Activated T-cell treated with anti-CD3 and anti-CD28 coated beads, Interleukin-2, amount 50 U/mL, for 24 hours (primary cell): ENCODE measurements at places on chromosomes 11 and 22.

DNA sequence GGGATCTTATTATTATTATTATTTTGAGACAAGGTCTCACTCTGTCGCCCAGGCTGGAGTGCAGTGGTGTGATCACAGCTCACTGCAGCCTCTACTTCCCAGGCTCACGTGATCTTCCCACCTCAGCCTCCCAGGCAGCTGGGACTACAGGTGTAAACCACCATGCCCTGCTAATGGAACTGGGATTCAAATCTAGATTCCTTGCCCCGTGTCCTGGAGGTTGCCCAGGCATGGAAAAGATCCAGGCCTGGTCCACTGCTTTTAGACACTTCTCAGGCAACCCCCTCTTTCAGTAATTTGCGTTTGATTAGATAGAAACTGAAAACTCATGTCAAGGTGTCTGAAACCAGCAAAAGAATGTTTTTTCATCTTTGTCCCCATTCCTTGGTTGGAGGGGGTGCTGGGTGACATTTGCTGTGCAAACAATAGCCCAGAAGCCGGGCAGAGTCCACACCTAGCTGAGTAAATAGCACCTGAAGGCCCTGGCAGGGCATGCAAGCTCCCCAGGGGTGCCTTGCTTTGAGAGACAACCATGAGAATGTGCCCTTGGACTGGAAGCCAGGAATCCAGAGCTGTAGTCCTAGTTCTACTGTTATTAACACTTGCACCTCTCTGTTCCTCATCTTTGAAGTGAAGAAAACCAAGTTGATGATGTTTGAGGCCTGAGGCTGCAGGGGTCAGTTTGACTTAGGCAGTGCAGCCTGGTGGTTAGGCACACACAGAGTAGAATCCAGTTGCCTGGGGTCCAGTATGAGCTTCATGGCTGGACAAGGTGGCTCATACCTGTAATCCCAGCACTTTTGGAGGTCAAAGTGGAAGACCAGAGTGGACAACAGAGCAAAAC lies 19.1 kb upstream of the XBP1 start:
- no peak for DNase-seq

DNA sequence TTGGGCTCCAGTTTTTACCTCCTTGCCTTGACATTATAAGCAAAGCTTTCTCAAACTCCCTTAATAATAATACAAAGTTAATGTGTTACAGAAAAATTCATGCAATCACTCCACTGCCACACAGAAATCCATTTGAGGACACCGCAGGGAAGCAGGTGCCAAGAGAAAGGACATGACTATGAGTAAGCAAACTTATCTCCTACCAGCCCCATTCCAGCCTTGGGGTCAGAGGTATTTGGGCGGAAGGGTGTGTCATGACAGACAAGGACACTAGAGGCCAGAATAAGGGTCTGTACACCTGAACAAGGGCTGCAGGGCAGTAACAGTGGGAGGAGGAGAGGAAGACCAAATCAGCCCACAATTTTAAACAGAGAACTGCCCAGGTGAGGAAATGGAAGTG lies 5.9 kb downstream of the GNG3 start:
- DNase-seq = no peak

GRCh38 chr22:40960145-40960544 lies 9.0 kb downstream of the RBX1 start:
- DNase-seq = no peak

- DNase-seq = no peak
Measured at GRCh38 chr22:34333285-34333684, 413.0 kb upstream of the LARGE1 start.

DNA sequence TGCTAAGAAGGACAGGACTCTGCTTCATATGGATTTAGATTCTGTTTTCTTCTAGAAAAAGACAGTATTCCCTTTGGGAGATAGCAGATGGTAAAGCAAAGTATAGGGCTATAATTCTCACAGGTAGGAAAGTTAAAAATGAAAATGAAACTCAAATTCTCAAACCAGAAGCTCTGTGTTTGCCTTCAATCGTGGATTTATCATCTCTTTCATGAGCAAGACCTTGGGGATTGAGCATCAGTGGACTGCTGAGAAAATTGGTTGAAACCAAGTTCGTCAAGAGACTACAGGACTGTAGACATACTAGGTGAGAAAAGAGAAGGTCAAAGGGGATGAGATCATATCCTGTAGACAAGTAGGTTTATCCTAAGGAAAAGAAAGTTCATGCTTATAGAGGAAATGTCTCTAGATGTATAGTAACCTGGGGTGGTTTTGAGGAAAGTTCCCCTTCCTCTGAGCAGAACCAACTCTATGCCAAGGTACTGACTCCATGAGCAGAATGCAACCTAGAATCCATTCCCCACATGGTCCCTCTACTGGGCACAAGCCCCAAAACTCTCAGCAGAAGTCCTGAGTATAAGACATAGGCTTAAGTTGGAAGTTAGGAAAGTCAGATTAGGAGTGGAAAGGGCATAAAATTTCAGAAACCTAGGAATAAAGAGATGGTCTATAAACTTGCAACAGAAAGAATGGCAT lies 46.5 kb downstream of the SLC5A12 start:
- no peak for DNase-seq

GRCh38 chr22:42335839-42336378 lies 65.5 kb upstream of the TCF20 start:
- DNase-seq = no peak

GRCh38 chr11:1330473-1330872 lies 21.0 kb upstream of the TOLLIP start:
- DNase-seq = no peak

DNA sequence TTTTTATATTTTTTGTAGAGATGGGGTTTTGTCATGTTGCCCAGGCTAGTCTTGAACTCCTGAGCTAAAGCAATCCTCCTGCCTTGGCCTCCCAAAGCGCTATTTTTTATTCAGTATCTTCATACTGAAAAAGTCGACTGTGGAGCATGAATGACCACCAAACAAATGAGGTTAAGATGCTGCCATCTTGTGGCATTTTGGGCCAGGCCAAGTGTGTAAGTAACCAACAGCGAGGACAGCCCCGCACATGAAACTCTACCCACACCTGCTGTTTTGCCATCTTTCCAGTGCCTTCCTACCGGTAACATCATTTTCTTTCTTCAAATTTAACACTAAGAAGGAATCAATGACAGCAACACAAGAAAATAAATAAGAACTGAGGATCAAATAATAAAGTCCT lies 32.2 kb upstream of the AQP11 start:
- DNase-seq = no peak

DNA sequence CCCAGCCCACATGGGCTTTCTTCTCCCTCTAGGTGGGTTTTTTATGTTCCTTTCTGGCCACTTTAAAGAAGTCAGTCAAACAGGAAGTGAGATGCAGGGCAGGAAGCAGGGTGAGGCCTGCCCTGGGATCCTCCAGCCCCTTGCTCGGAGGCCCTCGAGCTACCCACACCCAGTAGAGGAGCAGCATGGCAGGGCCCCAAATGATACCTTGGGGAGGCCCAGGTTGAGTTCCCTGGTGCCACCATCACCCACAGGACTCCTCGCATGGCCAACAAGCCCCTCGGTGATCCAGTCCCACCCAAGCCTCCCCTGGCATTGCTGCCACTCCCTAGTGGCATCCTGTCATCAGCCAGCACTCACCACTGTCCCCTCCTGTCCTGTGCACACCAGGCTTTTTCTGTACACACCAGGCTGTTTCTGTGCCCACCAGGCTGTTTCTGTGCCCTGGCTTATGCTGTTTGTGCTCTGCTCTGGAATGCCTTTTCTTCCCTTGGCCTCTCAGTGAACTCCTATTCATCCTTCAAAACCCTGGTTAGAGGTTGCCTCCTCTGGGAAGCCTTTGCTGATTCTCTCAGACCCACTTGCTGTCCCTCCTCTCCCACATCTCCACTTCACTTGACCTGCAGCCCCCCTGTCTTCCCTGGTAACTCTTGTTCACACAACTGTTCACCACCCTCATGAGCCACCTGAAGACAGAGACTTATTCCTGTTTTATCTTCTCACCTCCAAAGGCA lies 3.1 kb upstream of the PTGDR2 start:
- DNase-seq = no peak

- no peak for DNase-seq
Measured at GRCh38 chr11:93895106-93895862, 44.9 kb upstream of the VSTM5 start.

DNA sequence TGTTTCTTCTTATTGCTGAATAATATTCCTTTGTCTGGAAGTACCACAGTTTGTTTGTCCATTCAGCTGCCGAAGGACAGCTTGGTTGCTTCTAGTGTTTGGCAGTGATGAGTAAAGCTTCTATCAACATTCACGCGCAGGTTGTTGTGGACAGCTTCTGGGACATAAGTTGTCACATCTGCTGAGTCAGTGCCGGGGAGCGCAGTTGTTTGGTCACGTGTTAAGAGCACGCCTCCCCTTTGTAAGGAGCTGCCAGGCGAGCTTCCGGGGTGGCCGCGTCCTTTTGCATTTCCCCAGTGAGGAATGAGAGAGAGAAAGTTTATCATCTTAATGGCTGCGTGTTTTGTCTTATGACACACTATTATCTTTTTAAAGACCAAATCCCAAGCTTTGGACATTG lies 30.3 kb downstream of the SAMM50 start:
- DNase-seq = no peak

DNA sequence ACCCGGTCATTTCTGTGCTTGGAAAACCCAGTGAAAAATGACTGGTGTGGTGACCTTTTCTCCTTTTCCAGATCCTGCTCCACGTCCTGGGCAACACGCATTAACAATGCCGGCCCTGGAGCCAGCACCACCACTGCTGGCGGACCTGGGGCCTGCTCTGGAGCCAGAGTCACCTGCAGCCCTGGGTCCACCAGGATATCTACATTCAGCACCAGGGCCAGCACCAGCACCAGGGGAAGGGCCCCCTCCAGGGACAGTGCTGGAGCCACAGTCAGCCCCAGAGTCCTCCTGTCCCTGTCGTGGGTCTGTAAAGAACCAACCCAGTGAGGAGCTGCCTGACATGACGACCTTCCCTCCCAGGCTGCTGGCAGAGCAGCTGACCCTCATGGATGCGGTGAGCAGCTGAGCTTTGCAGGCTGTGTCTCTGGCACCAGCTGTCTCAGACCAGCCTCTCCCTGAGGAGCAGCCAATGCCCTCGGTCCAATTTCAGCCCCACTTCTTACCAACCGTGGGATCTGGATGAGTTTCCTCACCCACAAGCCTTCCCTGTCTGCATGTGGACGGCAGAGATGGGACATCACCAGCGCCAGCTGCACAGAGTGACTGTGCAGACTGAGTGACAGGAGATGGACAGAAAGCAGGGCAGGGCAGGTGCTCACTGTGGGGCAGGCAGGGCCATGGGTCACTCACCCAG lies 1.9 kb downstream of the RGL4 start:
- DNase-seq = peak; percentile 22

- DNase-seq = no peak
Measured at GRCh38 chr11:32881286-32881685, 11.3 kb upstream of the QSER1 start.

DNA sequence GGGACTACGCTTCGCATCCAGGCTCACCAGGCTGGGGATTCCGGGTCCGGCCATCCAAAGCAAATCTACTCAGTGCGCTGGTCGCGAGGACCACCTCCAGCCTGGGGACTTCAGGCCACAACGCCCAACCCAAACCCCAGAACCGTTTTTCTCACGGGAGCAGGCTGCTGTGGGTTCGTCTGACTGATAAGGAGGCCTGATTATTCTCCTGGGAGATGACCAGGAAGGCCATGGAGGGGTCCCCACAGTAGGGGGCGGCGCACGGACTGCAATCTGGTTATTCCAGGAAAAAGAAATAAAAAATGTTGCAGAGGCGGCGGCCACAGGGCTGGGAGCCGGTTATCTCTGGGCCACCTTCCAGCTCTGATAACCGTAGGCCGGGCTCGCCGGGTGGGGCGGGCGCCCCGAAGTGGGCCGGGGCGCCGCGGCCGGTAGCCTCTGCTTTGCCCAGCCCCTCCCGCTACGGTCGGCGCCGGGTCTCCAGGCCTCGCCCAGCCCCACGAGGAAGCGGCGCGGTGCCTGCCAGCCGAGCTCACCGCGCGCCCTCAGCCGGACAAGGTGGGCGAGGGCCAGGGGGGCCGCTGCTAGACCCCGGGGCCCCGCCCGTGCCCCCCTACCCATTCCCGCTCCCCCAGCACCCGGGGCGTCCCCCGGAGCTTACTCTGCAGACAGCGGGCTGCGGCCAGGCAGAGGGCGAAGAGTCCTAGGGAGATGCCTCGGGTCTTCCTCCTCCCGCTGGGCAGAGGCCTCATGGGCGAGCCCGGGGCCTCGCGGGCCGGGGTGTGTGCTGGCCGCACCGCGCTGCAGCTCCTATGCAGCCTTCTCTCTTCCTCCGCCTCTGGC lies 446 bp downstream of the VSTM5 start:
- no peak for DNase-seq

DNA sequence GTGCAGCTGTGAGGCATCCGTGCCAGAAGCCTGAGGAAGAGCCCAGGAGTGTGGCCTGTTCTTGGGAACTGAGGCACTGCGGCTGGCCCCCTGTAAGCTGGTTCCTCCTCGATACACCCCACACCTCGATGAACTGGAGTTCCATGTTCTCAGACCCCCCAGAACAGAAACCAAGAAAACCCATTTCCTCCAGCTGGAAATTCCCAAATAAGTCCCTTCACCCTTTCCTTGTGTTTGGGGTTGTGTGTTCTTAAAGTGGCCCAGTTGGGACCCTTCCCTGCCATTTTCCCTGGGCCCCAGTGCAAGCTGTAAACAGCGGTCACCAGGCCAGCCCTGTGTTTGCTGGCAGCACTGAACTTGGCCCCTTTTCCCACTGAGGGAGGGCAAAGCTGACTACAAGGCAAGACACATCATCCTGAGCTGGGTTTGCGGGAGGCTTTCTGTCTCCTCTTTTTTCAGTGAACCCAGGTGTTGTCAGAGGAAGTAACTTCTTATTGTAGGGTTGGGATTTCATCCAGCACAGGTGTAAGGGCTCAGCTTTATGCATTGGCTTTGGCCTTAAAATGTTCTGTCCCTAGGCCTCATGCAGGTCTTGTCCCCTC lies 60.1 kb upstream of the MPEG1 start:
- no peak for DNase-seq

GRCh38 chr11:27896096-27896495 lies 195.8 kb upstream of the BDNF start:
- DNase-seq = no peak

DNA sequence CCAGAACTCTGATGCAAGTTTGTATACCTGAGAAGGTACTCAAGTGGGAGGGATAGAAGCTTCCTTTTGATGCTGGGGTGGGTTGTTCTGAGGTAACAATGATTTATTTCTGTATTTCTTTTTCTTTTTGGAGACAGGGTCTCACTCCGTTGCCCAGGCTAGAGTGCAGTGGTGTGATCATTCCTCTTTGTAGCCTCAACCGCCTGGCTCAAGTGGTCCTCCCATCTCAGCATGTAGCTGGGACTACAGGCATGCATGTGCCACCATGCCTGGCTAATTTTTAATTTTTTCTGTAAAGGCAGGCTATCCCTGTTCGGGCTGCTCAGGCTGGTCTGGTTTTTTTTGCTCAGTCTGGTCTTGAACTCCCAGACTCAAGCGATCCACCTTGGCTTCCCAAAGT lies 7.9 kb downstream of the KDM2A start:
- no peak for DNase-seq
